ENCODE measurements at places on chromosomes 16 and 17. TPM values are rescaled to one million over a fixed set of nuclear protein-coding genes. Genes with fewer than 3 reads are reported as not detected.

Gene MRPS23
- total RNA-seq = 11.6 TPM

Gene TBC1D26
- total RNA-seq = not detected

Gene KRTAP2-3
- total RNA-seq = not detected

DNA sequence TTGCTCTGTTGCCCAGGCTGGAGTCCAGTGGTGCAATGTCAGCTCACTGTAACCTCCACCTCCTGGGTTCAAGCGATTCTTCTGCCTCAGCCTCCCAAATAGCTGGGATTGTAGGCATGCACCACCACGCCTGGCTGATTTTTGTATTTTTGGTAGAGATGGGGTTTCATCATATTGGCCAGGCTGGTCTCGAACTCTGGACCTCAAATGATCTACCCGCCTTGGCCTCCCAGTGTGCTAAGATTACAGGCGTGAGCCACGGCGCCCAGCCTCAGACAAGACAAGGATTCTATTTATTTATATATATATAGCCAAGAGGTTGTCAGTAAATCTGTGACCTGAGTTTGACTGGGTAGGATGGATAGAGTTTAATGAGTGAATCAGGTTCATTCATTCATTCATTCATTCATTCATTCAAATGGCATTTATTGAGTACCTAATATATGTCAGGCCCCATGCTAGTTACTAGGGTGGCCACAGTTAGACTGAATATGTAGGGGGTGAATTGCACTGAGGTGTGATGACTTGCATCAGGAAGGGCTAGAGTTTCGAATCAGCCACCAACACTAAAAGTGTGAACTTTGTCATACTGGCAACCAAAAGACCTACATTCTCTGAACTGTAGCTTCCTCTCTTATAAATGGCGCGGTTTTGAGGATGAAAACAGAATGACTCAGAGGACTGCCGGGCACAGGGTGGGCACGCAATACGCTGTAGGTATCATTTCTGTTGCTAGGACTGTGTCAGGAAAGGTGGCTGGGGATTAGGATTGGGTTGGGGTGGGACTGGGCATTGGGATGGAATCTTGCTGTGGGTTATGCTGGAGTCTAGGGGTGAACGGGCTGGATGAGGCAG lies 37.8 kb downstream of the ITGAE start:
- no peak for DNase-seq

Gene ATP2A3
- 27.5 TPM for total RNA-seq

Gene MT1A
- 21.3 TPM for total RNA-seq

Gene TP53TG3C
- not detected for total RNA-seq

Gene UBE2O
- 14.1 TPM for total RNA-seq

Gene OR1A1
- not detected for total RNA-seq

- DNase-seq = no peak
Measured at GRCh38 chr17:45320931-45321461, 4.2 kb upstream of the MAP3K14 start.

DNA sequence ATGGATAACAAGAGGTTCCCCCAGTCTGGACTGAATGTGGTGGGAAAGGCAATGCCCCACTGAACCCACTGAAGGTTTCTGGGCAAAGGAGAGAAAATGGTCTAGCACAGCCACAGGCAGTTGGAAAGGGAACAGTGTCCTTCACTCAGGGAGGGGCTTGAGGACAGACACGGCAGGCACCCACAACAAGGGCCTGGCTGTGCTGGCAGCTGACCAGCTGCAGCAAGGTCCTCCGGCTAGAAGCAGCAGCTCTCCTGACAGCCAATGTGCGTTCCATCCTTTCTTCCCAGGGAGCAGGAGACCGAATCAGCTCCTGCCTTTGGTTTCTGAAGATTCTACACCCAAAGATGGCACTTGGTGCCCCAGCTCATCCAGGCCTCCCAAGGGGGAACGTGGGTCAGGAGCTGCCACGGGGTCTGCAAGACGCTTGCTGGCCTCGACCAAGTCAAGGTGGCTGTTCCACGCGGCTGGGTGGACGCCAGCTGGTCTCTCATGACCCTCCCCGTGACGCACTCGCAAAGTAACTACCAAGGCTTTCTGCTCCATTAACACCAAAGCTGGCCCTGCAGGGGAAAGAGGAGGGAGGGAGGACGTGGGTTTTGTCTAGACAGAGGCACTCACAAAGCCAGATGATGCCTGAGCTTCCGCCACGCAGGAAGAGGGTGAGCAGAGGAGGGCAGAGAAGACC lies 11.1 kb downstream of the ABR start:
- no peak for DNase-seq

Gene TGFB1I1
- total RNA-seq = 263 TPM

Gene PPM1E
- total RNA-seq = 0.42 TPM

Gene CCL2
- 22.6 TPM for total RNA-seq

Gene GINS2
- not detected for total RNA-seq

Gene CTF1
- total RNA-seq = 6.8 TPM

DNA sequence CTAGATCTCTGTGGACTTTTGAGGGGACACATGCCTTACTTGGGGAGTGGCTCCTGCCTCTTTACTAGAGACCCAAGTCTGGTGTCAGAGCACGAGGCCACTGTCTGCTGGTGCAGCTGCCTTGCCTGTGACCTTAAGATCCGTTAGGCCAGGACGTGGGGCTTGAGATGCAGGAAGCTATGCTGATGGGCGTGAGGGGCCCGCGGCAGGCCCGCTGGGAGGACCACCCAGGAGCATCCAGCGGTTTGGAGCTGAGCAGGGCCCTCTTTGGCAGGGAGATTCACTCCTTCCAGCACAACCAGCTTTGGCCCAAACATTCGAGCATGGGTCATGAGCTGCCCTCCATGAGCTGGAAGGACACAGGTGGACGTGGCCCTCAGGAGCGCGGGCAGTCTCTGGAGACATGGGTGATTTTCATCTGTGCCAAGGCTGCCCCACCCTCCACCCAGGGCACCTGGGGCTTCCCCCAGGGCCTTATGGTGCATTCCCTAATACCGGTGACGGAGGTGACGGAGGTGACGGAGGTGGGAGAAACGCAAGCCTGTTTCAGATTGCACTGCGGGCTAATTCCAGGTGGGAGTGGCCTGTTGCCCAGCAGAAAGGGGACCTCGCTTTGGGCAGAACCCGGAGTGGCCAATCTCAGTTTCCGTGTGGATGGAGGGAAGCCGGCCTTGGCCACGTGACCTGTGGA lies 12.7 kb downstream of the LGALS3BP start:
- DNase-seq = no peak

DNA sequence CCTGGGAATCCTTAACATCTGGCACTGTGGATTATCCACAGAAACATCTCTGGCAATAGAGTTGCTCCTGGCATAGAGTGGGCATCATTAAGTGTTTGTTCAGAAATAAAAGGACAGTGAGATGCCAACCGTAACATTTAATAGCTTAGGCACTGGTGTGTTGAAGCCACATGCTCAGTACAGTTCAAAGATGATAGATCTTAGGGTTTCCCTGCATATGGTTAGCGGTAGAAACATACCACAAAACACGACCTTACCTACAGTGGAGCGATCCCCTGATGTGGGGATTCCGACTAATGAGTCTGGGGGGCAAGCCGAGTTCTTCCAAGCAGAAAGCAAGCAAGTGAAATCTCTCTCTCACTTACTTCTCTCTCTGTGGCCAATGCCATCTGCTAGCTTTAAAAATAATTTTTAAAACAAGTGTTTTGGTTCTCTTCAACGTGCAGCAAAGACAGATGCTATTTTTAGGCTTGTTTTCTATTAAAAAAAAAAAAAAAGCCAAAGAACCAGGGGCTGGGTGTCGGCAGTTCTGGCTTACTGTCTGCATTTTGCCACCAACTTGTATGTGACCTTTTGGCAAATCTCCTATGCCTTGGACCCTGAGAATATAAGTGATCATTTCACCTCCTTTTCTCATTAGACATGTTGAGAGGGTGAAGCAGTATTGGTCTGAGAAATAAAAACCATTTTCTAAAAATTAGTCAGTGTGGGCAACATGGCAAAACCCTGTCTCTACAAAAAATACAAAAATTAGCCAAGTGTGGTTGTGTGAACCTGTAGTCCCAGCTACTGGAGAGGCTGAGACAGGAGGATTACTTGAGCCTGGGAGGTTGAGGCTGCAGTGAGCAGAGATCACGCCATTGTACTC lies 89.2 kb upstream of the CACNG3 start:
- no peak for DNase-seq

Gene LRRC46
- total RNA-seq = not detected

- DNase-seq = peak; percentile 42
Measured at GRCh38 chr17:57234739-57235092, 21.6 kb upstream of the MSI2 start.

- DNase-seq = no peak
Measured at GRCh38 chr17:427327-427726, 74.7 kb upstream of the RPH3AL start.

DNA sequence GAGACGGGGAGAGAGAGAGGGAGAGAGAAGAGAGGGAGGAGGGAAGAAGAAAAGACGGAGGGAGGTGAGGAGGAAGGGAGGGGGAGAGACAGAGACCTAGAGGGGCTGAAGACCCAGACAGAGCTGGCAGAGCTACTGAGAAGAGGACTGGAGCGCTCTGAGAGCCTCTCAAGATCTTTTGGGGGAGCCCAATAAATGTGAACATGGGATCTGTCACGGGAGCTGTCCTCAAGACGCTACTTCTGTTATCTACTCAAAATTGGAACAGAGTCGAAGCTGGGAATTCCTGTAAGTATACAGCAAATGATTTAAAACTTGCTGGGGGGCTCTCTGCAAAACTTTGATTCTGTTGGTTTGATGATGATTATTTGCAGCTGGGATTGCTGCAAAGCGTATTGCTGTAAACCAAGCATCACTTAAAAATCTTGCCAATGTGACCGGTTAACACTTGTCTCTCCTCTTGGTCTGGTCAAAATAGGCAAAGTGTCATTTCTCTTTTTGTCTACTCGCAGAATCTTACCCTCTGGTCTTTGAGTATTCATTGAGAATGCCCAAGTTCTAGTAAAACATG lies 344 bp downstream of the CNTNAP4 start:
- no peak for DNase-seq

GRCh38 chr17:49915670-49916069 lies 53.3 kb upstream of the DLX4 start:
- DNase-seq = no peak

- DNase-seq = no peak
Measured at GRCh38 chr16:75188832-75189477, 18.0 kb downstream of the CTRB2 start.

DNA sequence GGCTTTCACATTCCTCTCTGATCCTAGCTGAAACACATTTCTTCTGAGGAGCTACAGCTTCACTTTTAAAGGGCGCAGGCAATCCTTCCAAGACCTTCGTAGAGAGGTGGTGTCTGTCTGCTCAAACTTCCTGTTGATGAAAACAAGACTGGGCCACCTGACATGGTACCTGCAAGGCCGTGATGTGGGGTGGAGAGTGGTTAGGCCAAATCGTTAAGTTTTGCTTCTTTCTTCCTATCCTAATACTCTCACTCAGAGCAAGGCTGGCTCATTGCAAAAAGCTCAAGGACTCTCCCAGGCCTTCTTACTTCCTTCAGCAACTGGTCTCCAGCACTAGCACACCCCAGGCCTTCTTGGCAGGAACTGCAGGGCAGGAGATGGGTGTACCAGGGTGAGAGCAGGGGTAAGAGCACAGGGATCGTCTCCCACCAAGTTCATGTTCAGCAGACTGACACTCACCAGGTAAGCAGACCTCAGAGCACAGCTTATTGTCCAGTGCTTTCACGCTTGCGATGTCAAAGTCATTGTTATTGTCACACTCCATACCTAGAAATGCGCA lies 10.9 kb upstream of the FOXJ1 start:
- no peak for DNase-seq

- no peak for DNase-seq
Measured at GRCh38 chr17:50731575-50732460, 12.4 kb downstream of the LUC7L3 start.

DNA sequence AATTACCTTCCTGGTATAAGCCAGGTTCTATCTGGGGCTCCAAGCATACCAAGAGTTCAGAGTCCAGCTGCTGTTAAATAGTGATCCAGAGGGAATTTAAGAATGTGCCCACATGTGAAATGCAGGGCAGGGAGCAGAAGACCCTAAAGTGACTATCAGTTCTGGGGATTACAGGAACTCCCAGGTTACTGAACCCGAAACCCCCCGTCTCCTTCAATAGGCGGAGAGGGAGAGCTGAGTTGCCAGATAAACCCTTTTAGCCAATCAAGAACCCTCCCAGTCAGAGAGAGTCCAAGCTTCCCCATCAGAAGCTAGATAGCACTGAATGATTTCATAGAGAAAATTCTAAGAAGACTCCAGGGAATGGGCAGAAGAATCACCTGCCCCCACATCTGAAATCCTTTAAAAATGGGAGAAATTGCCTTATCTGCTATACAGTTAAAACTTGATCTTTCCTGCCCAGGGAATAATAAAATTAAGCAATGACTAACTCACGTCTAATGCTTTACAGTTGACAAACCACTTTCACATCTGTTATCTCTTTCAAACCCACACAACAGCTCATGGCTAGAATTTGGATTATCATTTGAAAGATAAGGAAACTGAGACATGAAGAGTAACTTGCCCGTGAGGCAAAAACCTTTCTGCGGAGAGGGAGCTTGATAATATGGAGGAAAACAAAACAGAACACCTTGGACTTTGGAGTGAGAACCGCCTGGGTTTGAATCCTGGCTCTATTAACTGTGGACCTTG lies 10.2 kb downstream of the NOG start:
- DNase-seq = no peak

Gene SLC9A5
- total RNA-seq = 0.13 TPM

DNA sequence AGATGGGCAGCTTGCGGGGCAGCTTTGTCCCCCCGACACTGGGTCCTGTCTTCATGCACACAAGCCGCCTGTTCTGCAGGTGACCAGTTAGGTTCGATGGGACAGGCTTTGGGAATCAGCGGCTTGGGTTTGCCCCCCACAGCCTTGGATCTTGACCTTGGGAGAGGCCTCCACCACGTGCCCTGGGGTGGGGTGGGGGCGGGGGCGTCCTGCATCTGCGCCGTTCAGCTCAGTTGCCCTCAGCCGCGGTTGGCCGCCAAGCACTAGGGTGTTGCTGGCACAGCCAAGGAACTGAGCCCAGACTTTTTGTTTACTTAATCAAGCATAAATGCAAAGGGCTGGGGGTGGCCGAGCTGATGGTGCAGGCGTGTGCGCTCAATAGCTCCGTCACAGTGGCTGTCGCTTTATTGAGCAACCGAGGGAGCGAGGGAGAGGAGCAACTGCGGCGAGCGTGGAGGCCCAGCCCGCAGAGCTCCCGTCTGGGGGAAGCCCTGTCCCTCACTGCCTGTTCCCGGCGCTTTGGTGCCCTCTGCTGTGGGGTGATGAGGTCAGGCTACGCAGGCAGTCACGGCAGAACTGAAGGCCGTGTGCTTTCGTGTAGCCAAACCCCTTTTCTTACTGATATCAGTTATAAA lies 33.9 kb downstream of the JPH3 start:
- no peak for DNase-seq

Gene ABI3
- total RNA-seq = 8.9 TPM

Gene CES1
- 12.4 TPM for total RNA-seq

DNA sequence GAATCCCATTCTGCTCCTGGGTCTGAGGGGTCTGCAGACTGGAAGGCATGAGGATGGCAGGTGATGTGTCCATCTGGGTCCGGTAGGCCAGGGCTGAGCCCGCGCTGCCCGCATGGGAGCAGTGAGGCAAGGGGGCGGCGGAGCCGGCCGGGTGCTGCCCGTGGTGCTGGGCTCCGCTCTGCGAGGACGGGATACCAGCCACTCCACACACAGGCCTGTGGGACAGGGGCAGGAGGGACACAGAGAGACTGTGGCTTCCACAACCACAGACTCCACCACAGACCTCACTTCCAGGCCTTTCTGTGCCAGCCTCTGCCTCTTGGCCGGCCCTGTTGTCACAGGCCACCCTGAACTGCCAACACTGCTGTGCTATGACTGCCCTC lies 25.4 kb downstream of the MAP1LC3B start:
- DNase-seq = no peak

- peak; percentile 60 for DNase-seq
Measured at GRCh38 chr16:77422196-77422784, 12.5 kb downstream of the ADAMTS18 start.

Gene CCL8
- not detected for total RNA-seq

Gene PERCC1
- not detected for total RNA-seq
